ENCODE measurements at places on chromosomes 4 and X.

DNA sequence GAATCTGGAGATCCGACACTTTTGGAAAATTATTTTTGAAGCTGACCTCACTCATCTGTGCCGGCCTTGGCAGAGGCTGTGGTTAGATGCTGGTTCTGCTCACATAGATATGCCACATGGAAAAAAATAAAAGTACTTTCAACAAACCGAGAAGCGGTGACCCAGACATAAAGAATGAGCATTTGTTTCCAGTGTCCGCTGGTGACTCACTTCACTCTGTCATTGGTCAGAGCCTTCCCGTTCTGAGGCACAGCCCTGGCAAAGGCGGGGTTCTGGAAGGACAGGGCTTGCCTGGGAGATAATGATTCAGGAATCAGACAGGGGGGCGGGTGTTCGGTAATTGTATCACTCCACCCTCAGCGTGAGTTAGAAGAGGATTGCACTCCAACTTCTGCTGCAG lies 172.4 kb upstream of the MXRA5 start:
- no peak for DNase-seq

DNA sequence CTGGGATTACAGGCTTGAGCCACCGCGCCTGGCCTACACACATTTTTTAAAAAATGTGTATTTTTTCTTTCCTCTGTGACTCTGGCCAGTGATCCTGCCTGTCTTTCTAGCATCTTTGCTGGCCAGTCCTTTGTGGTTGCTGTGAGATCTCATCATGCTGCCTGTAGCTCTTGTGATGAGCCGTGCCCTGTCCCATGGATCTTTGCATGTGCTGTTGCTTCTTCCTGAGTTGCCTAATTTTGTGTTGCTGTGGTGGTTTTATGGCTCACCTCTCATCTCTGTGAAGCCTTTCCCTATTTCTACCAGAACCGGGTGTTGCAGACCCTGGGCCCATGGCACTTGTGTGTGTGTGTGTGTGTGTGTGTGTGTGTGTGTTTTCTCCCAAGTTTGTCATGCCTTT lies 8.3 kb downstream of the NSD2 start:
- DNase-seq, result no peak

- DNase-seq, result no peak
Measured at GRCh38 chr4:141248029-141248428, 27.3 kb downstream of the ZNF330 start.

- DNase-seq, result peak; percentile 8
Measured at GRCh38 chrX:109856974-109857373, 123.9 kb upstream of the ACSL4 start.

DNA sequence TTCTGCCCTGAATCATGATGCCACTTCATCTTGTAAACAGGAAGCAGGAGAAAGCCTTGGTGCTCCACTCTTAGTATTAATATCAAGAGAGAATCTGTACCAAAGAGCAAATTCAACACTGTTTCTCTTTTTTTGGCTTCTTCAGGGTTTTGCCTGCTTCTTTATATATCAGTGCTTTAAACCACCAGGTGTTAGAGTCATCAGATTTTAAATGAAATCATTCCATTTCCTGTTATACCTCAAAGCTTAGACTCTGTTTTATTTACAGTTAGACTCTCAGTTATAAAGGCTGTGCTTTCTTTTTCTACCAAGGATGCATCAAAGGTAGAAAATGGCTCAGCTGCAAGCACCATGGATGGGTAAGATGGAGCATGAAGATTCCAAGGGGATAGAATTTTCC lies 350.9 kb downstream of the CAMK2D start:
- DNase-seq, result no peak

DNA sequence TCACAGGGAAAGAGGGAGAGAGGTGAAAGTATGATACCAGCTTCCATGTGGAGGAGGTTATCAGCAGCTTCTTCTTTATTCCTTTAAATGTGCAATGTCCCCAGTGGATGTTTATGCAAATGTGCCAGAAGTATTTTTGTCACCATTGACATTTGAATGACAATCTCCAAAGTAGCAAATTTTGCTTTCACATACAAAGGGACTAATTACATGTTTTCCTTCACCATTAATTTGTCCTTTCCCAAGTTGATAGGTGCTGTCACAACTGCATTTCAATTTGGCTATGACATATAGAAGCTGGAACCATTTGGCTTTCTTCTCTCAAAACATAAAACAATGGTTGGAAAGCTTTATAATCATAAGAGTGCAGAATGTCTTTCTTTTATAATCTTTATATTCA lies 469.0 kb upstream of the NWD2 start:
- no peak for DNase-seq

DNA sequence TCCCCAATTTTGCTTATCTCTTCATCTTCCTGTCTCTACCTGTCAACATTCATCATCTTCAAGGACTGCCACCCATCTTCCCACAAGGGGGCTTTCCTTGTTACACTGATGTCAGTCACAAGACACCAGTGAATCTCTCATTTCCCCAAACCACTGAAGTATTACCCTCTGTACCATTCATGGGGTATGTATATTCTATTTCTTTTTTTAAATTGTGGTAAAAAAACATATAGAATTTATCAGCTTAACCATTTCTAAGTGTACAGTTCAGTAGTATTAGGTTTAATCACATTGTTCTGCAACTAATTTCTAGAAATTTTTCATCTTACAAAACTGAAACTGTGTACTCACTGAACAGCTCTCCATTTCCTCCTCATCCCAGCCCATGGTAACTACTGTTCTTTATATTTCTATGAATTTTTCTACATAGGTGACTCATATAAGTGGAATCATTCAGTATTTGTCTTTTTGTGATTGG lies 98.6 kb downstream of the LARP7 start:
- no peak for DNase-seq

DNA sequence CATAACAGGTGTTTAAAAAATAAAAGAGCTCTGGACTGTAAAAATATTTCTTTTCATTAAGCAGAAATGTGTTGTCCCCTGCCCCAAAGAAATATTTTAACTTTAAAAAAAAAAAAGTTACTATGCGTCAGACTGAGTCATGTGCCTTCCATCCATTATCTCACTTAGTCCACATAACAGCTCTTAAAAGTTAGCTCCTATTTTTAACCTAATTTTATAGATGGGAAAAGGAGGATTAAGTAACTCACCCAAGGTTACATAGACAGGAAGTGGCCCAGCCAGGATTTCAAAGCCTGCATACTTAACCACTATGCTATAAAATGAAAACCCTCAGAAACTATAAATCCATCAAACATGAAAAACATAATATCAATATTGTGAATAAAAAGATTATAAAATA lies 97.7 kb downstream of the MANBA start:
- DNase-seq, result no peak

GRCh38 chr4:87853108-87853507 lies 20.3 kb downstream of the MEPE start:
- DNase-seq, result peak; percentile 7

GRCh38 chr4:76697129-76697803 lies 200.7 kb downstream of the SOWAHB start:
- DNase-seq, result no peak

DNA sequence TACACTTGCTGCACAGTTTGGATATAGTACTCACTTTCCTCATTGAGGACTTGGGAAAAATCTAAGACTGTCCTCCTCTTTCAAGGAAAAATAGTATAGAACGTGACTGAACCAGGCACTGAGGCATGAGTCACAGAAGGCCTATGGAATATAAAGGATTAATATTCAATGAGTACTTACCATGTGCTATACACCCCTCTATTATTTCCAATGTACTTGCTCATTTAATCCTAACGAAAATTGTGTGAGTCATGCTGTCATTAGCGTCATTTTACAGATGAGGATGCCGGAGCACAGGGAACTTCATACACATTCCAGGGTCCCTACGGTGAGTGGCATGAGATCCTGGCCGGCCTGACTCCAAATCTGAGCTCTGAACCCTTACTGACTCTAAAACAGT lies 2136.2 kb upstream of the TENM3 start:
- no peak for DNase-seq

- DNase-seq, result no peak
Measured at GRCh38 chr4:4419896-4420295, 33.0 kb downstream of the NSG1 start.

- no peak for DNase-seq
Measured at GRCh38 chr4:185638093-185638492, 102.8 kb upstream of the PDLIM3 start.

GRCh38 chrX:25300994-25301393 lies 285.2 kb upstream of the ARX start:
- DNase-seq, result no peak

DNA sequence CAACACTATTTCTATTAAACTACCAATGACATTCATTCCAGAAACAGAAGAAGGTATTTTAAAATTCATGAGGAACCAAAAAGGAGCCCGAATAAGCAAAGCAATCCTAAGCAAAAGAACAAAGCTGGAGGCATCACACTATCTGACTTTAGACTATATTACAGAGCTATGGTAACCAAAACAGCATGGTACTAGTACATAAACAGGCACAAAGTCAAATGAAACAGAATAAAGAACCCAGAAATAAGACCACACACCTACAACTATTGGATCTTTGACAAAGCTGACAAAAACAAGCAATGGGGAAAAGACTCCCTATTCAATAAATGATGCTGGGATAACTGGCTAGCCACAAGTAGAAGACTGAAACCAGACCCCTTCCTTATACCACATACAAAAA lies 122.3 kb downstream of the ITIH6 start:
- DNase-seq, result no peak

GRCh38 chr4:86935853-86936733 lies 1.3 kb downstream of the AFF1 start:
- DNase-seq, result peak; percentile 20

All from NCI-H774 (cell line).